ENCODE measurements at places on chromosomes 7 and 10.

DNA sequence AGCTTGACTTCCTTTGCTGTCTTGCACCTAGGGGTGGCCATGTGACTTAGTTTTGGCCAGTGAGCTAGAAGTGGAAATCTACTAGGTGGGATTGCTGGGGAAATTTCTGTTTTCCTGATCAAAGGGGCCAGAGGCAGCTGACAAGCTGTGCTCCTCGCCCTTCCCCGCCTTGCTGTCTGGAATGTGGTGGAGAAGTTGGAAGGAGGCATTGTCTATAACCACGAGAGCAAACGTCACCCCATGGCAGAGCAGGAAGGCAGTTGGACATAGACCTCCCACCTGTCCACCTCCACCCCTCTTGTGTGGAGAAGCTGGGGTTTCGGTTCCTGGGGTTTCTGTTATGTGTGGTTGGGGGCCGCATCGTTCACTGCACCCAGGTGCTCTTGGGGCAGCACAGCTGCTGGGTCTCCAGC, 7.3 kb downstream of the SFRP5 start:
- no peak for DNase-seq

GRCh38 chr7:135964791-135965190, 12.4 kb downstream of the MTPN start:
- no peak for DNase-seq

- no peak for DNase-seq
Measured at GRCh38 chr7:141497391-141497790, 53.8 kb upstream of the AGK start.

- DNase-seq = no peak
Measured at GRCh38 chr7:2041496-2042367, 191.0 kb downstream of the MAD1L1 start.

DNA sequence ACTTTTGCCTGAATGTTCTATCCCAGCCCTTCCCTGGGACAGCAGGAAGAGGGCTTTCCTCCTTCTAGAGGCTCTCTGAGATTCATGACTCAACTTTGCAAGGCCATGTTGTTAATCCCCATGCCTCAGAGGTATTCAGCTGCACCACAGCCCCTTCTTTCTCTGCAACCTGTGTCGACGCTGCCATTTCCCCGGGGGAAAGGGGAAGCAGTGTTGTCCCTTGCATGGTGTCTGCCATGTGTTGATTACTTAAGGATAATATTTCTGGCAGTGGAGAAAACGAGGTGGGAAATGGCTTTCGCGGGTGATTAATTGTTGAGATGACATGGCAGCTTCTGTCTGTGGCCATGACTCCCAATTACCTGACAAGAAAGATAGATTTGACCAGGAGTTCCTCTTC, 133.1 kb downstream of the SORCS3 start:
- DNase-seq = no peak

DNA sequence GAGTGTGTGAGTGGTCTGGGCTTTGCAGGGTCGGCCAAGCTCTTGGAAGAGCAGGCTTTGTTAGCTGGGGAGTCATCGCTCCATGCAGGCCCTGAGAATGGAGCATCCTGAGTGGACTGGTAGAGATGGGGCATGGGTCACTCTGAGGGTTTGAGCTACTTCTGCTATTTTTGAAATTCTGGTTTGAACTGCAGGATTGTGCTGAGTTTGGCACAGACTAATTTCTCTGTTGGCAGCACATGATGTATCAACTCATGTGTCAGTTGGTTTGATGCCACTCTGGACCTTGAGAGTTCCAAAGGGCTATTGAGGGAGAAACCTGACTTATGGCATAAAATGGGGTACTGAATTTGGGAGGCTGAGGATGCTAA, 56.3 kb downstream of the LRMDA start:
- DNase-seq = no peak

DNA sequence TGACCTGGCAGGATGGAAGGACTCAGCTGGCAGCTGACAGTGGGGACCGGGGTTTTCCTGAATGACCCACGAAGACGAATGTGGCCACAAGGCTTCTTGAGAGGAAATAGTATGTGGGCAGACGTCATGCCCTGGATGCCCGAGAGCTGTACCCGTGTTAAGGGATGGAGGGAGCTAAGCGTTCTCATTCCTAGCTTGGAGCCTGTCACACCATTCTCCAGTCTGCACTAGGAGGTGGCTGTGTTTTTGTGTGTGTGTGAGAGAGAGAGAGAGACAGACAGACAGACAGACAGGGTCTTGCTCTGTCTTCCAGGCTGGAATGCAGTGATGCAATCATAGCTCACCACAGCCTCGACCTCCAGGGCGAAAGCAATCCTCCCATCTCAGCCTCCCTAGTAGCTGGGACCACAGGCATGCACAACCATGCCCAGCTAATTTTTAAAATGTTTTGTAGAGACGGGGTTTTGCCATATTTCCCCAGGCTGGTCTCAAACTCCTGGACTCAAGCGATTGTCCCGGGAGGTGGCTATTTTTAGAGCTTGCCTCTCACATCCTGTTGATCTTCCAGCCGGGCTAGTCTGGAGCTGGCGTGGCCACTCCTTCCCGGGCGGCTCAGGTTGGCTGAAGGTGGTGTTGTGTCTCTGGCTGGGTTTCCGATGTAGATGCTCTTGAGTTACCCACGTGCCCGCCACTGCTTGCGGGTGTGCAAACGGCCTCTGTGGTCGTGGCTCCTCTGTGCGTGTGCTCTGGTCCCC, 2.1 kb downstream of the AMZ1 start:
- no peak for DNase-seq

GRCh38 chr7:917255-918117, 37.0 kb downstream of the ADAP1 start:
- DNase-seq = no peak

GRCh38 chr7:17939606-17940301, 540 bp downstream of the SNX13 start:
- DNase-seq = peak; percentile 21

DNA sequence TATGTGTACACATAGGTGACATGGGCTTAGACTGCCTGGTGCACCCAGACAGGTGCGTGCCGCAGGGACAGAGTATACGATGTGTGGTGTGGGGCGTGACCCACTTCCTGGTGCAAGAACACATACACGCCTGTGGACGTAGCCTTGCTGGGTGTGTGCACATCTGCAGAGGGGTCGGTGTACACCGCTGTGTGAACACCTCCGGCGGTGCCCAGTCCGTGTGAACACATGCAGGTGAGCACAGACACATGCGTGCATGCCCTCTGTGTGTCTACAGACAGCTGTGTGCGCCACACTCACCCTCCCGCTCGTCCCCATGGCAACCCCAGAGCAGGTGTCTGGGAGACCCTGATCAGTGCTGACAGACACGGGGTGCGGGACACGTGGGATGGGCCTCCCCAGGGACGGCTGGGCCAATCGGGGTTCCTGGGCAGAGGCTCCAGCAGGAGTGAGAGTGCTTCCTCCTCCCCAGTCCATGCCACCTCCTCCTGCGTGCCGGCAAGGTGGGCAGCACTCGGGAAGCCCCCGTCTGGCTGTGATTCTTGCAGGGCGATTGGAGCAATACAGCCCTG, 23.4 kb downstream of the ELFN1 start:
- peak; percentile 23 for DNase-seq

GRCh38 chr10:4074545-4075407, 289.8 kb upstream of the KLF6 start:
- no peak for DNase-seq

GRCh38 chr10:116838143-116838725, 11.1 kb upstream of the ENO4 start:
- no peak for DNase-seq

GRCh38 chr10:117967149-117967650, 79.5 kb downstream of the RAB11FIP2 start:
- DNase-seq = peak; percentile 61

DNA sequence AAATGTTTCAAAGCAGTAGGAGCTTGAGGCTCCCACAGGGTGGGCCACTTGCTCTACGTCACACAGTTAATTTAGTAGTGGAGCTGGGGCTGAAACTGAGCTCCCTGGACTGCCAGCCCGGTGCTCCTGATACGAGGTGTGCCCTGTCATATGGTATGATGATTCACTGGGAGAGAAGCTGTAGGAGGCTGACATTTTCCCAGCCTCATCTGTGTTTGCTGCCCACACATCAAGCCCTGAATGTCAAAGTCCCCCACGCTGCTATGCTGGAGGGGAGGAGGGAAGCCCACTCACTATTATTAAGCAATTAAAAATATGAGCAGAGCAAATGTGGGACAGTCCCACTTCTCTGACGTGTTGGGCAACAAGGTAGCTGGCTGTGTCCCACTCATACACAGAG, 81.2 kb upstream of the SORCS3 start:
- no peak for DNase-seq

- no peak for DNase-seq
Measured at GRCh38 chr10:76242956-76243355, 811.5 kb downstream of the LRMDA start.

- DNase-seq = no peak
Measured at GRCh38 chr7:139635526-139636302, 112.2 kb downstream of the CLEC2L start.

DNA sequence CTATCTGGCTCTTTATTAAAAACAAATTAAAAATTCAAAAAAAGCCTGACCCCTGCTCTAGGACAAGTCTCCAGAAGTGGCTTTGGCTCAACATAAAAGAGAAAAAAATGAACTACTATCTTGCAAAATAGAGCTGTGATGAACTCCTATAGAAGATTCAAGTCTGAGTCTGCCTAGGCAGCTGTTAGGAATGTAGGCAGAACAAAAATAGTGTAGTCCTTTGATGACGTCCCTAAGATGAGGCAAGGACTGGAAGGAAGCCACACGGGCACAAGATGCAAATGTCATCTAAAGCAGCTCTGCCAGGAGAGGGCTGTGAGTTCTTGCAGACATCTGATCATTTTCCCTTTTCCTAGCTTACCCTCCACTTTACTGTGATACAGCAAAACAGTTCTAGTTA, 20.5 kb downstream of the ASNS start:
- DNase-seq = no peak

- no peak for DNase-seq
Measured at GRCh38 chr10:77393821-77394501, 243.6 kb downstream of the KCNMA1 start.

DNA sequence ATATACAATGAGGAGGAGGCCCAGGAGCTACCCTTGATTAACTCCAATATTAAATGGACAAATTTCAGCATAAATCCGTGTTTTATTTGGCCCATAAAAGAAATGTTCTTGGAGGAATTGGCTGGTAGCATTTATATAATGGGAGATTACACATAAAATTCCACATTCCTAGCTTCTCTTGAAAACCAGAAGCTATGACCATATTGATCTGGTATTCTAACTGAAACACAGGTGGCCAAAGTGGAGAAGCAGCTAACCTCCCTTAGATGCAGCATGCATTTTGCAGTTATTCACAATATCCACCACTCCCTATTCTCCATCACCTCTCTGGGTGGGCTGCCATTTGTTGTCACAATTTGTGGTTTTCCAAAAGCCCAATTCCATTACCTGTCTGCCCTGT, 148.8 kb upstream of the CACNA2D1 start:
- DNase-seq = no peak

DNA sequence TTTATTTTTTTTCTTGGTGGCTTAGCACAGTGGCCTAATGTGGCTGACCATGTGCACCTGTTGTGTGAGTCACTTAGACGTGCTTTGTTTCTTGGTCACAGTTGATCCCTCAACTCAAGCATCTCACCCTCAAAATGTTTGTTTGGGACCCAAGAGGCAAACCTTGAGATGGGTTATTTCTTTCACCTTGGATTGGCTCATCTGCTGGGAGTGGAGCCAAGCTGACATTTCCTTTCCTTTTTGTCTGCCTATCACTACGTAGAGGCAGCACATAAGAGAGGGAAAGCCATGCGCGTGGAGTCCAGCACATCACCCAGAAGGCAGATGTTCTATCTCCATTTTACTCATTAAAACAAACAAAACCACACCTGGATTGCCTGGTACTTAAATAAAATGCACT, 6.4 kb upstream of the PRKCQ start:
- DNase-seq = no peak

DNA sequence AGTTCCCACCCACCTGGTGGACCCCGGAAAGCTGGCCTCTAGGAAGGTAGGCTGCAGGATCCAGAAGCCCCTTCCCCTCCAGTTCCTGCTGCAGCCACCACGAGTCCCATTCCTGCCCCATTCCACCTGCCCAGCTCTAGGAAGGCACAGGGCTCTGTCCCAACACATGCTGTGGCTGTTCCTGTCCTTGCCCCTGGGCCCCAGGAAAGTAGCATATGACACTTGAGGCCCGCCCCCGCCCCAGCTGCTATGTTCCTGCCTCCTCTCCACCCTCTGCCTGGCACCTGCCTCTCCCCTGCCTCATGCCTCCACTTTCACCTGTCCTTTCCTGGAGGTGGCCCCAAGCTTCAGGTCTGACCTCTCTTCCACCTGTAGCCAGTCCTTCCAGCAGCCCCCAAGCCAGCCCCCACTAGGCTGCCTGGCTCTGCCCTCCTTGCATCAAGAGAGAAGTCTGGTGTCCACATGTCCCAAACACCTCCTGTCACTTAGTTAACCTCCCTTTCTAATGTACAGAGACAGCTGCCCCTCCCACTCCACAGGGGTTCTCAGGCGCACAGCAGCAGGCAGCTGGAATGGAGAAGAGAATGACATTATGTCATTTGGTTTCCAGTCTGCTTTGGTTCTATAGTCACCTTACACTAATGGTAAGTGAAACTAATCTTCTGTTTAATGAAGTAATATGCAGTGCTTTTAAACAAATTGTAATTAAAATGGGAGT, 22.7 kb downstream of the YKT6 start:
- peak; percentile 46 for DNase-seq

- DNase-seq = no peak
Measured at GRCh38 chr10:2214092-2214491, 476.8 kb upstream of the ADARB2 start.

GRCh38 chr7:117010375-117011133, 57.3 kb downstream of the ST7 start:
- no peak for DNase-seq

- DNase-seq = no peak
Measured at GRCh38 chr7:79258826-79259225, 194.6 kb downstream of the MAGI2 start.

GRCh38 chr10:78952686-78953085, 116.1 kb upstream of the ZMIZ1 start:
- no peak for DNase-seq

- DNase-seq = no peak
Measured at GRCh38 chr7:14449291-14449690, 453.3 kb downstream of the DGKB start.

- no peak for DNase-seq
Measured at GRCh38 chr10:37860494-37861190, 3.2 kb upstream of the ZNF248 start.

DNA sequence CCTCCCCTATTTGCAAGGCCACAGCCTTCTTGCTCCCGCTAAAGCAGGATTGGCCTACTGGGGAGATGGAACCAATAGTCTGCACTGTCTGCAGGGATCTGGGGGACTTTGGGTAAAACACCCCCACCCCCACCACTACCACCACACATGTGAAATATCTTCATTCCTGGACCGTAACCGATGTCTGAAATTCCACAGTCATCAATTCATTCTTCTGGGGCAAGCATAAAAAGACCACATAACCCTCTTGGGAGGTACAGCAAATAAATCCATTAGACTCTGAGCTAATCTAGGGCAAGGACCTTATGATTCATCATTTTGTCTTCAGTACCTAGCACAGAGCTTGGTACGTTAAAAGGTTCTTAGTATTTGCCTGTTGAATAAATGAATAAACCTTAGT, 307.8 kb downstream of the GPAM start:
- DNase-seq = no peak

- DNase-seq = no peak
Measured at GRCh38 chr10:35933940-35934641, 292.0 kb upstream of the FZD8 start.

Data from NCI-H774 (cell line).